ENCODE measurements at places on chromosomes 11 and 22. TPM values are rescaled to one million over a fixed set of nuclear protein-coding genes. Genes with fewer than 3 reads are reported as not detected.

DNA sequence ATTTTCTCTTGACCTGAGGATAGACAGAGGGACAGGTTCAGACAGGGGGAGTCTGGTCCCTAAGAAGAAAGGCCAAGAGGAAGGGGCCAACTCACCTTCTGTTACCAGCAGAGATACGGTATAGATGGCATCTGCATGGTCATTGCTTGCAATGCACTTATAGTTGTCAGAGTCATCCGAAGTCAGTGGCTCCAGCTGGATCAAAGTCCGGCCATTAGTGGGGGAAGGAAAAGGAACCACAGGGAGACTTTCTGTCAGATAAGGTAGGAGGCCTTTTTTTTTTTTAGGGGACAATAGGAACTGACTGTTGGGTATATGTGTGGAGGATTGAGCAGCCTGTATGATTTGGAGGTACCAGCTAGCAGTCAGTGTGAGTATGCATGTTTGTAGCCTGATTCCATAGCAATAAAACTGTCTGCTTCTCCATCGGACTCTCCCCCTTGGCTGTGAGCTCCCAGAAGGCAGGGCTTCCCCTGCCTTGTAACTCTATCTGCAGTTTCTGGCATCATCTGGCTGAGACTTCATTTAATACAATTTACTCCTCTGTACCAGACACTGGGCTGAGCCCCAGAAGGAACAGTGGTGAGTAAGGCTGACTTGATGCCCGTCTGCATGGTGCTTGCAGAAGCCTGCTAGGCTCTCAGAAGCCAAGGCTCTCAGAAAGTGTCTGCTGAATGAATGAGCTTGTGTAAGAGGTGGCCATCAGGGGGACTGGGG, 5.7 kb downstream of the IGSF22 start:
- H3K4me1 ChIP-seq = peaks cover 19% of the 10 kb centered on the region
- peaks cover 39% of the 10 kb centered on the region for H3K27me3 ChIP-seq
- H3K27ac ChIP-seq = peak overlapping the region; percentile 72
- no peak for DNase-seq

- peaks cover 29% of the 10 kb centered on the region for H3K4me1 ChIP-seq
- peaks cover 2% of the 10 kb centered on the region for H3K36me3 ChIP-seq
- H3K4me3 ChIP-seq = no peak overlapping the region
- no peak for DNase-seq
- H3K27me3 ChIP-seq = no peaks in the 10 kb centered on the region
- H3K27ac ChIP-seq = no peak overlapping the region
These were observed 120.1 kb upstream of the TEAD1 start for GRCh38 chr11:12554122-12554521.

DNA sequence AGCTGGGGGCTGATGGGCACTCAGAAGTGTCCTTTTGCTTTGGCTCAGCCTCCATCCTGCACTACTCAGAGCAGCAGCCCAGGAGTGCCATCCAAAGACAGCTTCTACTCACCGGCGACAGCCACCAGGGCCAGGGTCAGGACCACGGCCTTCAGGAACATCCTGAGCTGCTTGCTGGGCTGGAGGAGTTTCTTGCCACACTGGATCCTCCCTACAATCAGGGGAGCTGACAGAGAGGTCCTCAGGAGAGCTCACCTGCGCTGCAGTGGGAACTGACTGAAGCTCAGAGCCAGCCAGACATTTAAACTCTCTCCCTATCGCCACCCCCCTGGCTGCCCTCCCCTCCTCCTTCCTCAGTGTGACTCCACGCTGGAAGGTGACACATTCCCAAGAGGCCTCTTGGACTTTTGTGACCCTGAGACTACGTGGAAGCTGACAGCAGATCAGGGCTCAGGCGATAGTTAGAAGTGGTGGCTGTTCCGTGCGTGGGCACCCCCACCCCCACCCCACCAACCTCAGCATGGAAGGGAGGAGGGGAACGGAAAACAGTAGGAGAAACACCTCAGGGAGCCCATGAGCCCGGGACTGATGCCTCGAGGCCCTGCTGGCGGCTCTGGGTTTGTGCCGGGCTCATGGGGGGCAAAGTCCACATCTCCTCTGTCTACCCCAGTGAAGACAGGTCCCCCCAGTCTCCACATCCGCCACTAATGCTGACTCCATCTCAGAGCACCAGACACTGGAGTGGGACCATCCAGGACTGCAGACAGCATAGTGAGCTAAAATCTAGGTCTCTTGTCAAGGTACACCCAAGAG, at the start of gene APOA4:
Gene APOA4 (minus strand): TSS at position 274 of the 813 bp plus-strand sequence. CDS start 113 bp downstream, at position 161.
- peaks cover under 1% of the 10 kb centered on the region for H3K4me1 ChIP-seq
- H3K4me3 ChIP-seq = no peak within 1 kb of the TSS
- no peaks in the 10 kb centered on the region for H3K27me3 ChIP-seq
- H3K36me3 ChIP-seq = no peaks in the 10 kb centered on the region
- H3K27ac ChIP-seq = no peak within 1 kb of the TSS

GRCh38 chr11:34680918-34681586, 60.2 kb downstream of the EHF start:
- peaks cover 4% of the 10 kb centered on the region for H3K4me1 ChIP-seq
- H3K4me3 ChIP-seq = no peak overlapping the region
- no peaks in the 10 kb centered on the region for H3K36me3 ChIP-seq
- H3K27ac ChIP-seq = no peak overlapping the region
- no peak for DNase-seq

Gene RELT
- total RNA-seq = 5.1 TPM

Gene MS4A7
- not detected for total RNA-seq

- H3K4me1 ChIP-seq = peaks cover 19% of the 10 kb centered on the region
- DNase-seq = no peak
- no peaks in the 10 kb centered on the region for H3K36me3 ChIP-seq
- peaks cover 2% of the 10 kb centered on the region for H3K27me3 ChIP-seq
- H3K4me3 ChIP-seq = peak overlapping the region; percentile 68
- H3K27ac ChIP-seq = peak overlapping the region; percentile 97
These were observed 723 bp upstream of the CD82 start for GRCh38 chr11:44564670-44565210.

Gene CRYAB
- total RNA-seq = 0.74 TPM

GRCh38 chr11:74097686-74098237, 73.0 kb downstream of the C2CD3 start:
- H3K27me3 ChIP-seq = no peaks in the 10 kb centered on the region
- H3K4me3 ChIP-seq = no peak overlapping the region
- no peaks in the 10 kb centered on the region for H3K4me1 ChIP-seq
- no peak overlapping the region for H3K27ac ChIP-seq

DNA sequence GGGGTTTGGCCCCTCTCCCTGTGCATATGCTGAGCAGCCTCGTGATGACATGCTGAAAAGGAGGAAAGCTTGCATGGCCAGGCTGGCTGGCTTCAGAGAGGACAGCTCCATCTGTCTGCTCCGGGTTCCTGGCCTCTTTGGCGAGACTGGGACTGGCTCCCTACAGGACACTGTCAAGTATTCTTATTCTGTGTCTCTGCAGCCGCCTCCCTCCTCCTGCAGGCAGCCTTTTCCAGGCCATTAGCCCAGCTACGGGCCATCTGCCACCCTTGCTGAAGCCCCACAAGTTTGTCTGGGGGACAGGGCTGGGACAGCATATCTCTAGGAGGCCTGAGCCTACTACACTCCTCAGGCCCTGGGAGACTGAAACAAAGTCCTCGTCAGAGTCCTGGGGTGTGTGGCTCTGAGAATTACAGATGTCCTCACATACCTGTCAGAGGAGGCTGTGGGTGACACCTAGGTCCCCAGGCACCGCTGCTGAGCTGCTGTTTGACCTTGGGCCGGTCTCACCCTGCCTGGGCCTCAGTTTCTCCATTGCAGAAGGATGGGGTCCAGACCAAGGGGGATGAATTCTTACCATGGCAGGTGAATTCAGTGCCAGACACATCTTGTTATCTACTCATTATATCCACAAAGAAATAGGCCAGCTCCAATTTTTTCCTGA, 11.0 kb downstream of the MRGPRG start:
- no peak overlapping the region for H3K4me3 ChIP-seq
- no peak for DNase-seq
- H3K27me3 ChIP-seq = peaks cover 47% of the 10 kb centered on the region
- no peaks in the 10 kb centered on the region for H3K36me3 ChIP-seq
- no peak overlapping the region for H3K27ac ChIP-seq

DNA sequence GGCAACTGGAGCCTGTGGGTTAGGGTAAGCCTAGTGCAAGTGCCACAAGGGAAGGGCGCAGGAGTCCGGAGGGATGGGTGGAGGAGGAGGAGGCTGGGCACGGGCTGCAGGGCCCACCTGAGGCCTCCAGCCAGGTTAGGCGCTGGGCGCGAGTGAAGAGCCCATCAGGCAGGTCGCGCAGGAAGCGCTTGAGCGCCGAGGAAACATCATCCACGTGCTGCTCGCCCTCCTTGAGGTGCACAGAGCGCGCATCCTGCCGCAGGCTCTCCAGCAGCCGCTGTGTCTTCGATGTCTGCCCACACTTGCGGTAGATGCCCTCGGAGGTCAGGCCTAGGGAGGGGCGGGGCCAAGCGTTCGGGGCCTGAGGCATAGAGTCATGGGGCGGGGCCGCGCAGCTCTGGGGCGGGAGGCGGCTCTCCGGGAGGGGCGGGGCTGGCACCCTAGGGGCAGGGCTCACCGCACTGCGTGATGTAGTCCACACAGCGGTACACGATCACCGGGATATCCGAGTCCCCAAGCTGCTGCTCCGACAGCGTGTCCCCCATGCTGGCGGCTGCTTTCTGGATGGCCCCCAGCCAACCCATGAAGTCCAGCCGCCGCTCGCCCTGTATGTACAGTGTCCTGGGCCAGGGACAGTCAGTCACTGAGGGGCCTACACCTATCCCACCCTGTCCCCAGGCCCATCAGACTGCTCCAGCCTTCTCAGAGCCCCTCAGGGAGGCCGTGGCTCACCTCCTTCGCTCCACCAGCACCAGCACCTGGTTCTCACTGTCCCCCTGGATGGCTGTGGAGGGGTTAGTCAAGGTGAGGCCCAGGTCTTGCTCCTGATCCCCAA, 22.9 kb upstream of the PDE2A start:
- H3K27me3 ChIP-seq = no peaks in the 10 kb centered on the region
- DNase-seq = no peak
- peaks cover under 1% of the 10 kb centered on the region for H3K4me1 ChIP-seq

GRCh38 chr22:40766956-40767355, 52.2 kb downstream of the SLC25A17 start:
- DNase-seq = no peak
- no peaks in the 10 kb centered on the region for H3K27me3 ChIP-seq
- H3K4me1 ChIP-seq = peaks cover 18% of the 10 kb centered on the region
- H3K27ac ChIP-seq = no peak overlapping the region
- H3K4me3 ChIP-seq = no peak overlapping the region
- peaks cover 21% of the 10 kb centered on the region for H3K36me3 ChIP-seq

Gene TPBGL
- 0.11 TPM for total RNA-seq

DNA sequence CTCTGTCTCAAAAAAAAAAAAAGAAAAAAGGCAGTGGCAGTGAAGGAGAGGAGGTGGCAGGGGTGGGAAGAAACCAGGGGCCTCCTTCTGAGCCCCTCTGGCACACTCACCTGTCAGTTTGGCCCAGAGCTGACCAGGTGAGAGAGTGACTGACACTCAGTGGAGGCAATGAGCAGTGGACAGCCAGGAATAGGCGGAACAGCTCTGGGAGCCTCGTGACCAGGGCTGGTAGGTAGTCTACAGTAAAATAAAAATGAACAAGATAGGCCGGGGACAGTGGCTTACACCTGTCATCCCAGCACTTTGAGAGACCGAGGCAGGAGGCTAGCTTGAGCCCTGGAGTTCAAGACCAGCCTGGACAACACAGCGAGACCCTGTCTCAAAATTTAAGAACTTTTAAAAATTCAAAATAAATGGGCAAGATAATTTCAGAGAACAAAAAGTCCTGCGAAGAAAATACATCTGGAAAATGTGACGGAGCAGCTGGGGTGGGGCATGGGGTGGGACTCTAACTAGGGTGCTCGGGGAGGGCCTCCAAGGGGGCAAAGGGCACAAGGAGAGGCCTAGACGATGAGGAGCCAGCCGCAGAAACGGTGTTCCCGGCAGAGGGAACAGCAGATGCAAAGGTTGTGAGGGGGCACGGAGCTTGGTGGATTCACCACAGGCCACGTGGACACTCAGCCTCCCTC, 3.8 kb upstream of the PDXP start:
- peaks cover 16% of the 10 kb centered on the region for H3K4me1 ChIP-seq
- no peak overlapping the region for H3K4me3 ChIP-seq
- H3K27ac ChIP-seq = no peak overlapping the region

GRCh38 chr22:35960854-35961253, 67.8 kb downstream of the RBFOX2 start:
- no peak for DNase-seq
- H3K27me3 ChIP-seq = no peaks in the 10 kb centered on the region
- no peak overlapping the region for H3K4me3 ChIP-seq

GRCh38 chr11:116927163-116927974, 89.9 kb upstream of the APOA1 start:
- H3K4me3 ChIP-seq = no peak overlapping the region
- DNase-seq = no peak
- no peaks in the 10 kb centered on the region for H3K27me3 ChIP-seq
- H3K4me1 ChIP-seq = peaks cover 48% of the 10 kb centered on the region

DNA sequence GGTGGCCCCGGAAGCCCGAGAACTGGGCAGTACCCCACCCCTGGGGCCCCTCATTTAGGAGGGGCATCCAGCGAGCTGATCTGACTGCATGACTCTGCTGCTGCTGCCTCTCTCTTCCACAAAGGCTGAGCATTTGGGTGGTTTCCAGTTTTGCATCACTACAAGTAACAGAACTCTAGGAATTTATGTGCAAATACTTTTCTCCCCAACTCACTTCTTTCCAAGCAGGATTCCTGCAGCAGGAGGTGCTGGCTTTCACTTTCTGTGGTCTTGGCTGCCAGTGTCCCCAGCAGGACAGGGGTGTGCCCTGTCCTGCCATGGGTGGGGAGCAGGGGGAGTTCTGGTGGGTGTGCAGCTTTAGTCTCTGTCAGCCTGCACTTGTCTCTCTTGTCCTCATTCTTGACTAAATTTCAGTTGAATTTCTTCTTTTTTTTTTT, 21.2 kb downstream of the UPB1 start:
- H3K27ac ChIP-seq = peak overlapping the region; percentile 87
- peaks cover 21% of the 10 kb centered on the region for H3K4me1 ChIP-seq
- H3K27me3 ChIP-seq = peaks cover 6% of the 10 kb centered on the region
- H3K4me3 ChIP-seq = no peak overlapping the region
- H3K36me3 ChIP-seq = no peaks in the 10 kb centered on the region

Gene TTLL12
- total RNA-seq = 43.5 TPM

Gene OR5P2
- 1.7 TPM for total RNA-seq

DNA sequence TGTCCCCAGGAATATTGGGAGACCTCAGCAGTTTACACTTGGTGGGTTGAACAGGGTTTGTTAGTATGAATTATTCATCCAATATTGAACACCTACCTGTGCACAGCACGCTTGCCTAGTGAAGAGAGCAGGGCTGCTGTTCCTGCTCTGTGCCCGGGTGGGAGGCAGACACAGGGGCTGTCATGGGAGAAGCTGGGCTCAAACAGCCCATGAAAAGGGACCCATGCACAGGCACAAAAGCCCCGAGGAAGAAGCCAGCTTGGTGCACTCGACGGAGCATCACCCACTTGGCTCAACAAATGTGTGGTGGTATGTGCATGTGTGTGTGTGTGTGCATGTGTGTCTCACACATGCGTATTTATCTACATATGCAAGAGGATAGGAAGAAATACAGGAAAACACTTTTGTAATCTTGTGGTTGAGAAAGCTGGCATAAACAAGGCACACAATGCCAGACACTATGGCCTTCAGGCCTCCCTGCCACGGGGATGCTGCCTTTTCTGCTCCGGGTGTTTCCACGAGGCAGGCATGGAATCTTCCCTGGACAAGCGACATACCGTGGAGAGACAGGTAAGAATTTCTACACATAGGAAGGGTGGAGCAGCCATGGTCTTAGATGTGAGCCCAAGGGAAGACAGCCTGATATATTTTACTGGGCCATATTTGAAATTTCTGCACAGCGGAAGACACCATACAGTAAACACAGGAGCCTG, 5.0 kb upstream of the APOBEC3A start:
- peaks cover 7% of the 10 kb centered on the region for H3K4me1 ChIP-seq
- H3K27me3 ChIP-seq = peaks cover 12% of the 10 kb centered on the region
- DNase-seq = no peak
- H3K4me3 ChIP-seq = no peak overlapping the region
